ENCODE measurements at places on chromosomes 4 and X.

- no peak for DNase-seq
Observed at GRCh38 chr4:25533256-25533655, 122.4 kb upstream of the SLC34A2 start.

DNA sequence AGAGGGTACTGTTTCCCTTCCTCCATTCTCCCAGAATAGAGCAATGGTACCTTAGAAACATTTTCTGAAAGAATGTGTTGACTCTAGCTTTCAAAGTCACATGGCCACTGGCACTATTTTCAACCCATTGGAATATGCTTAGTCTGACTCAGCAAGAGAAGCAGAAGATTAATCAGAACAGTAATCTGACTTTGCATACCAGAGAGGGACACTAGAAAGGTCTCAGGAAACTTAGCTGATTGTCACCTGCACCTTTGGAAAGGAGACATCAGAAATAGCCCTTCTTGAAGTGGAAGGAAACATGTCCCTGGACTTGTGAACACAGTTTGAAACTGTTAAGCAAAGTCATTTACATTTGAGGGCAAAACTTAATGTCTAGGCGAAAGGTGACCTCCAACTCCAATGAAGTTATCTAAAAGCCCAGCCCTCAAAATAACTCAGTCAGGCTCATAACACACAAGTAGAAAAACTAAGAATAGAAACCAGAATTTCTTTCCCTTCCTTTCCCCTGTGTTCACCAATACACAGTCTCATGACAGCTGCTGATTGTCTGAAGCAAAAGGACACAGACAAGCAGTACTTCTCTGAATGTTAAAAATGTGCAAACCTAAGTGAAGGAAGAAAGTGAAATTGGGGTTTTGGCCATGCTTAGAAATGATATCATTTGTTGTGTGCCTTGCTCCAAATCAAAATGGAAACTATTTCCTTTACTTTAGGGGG is 270.8 kb downstream of the GRIA3 start:
- no peak for DNase-seq

GRCh38 chr4:73431813-73432168 is 4.2 kb upstream of the AFP start:
- no peak for DNase-seq

DNA sequence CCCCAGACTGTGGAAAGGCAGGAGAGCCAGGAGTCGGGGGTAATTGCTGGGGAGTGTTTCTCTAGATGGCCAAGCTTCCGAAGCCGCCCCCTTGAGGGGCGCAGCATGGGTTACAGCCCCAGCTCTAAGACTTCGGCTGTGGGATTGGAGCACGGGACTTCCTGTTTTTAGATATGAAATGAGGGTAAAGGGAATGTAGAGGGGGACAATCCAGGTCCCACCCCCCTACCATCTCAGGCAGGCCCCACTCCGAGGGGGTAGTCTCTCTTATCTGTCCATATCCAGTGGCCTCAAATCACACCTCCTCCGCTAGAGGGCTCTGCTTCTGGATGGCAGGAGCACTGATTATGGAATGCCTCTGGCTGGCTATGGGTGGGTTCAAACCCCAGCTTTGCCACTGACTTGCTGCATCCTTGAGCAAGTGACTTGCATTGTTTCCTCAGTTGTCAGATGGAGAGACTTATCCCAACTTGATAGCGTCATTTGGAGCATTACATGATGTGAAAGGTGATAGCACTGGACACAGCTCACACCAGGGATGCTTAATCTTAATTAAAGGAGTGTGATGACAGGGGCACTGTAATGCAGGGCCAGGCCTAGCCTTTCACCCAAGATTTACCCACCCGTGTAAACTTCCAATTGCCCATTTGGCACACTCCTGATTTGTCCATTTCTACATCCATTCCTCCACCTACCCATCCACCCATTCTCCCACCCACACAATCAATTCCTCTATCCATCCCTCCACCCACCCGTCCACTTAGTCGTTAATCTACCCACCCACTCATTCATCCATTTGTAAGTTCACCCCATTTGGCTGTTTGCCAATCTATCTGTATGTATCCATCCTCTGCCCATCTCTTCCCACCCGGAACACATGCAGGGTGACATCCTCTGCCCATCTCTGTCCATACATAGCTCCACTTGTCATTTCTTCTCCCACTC is 848 bp upstream of the KCND1 start:
- no peak for DNase-seq

DNA sequence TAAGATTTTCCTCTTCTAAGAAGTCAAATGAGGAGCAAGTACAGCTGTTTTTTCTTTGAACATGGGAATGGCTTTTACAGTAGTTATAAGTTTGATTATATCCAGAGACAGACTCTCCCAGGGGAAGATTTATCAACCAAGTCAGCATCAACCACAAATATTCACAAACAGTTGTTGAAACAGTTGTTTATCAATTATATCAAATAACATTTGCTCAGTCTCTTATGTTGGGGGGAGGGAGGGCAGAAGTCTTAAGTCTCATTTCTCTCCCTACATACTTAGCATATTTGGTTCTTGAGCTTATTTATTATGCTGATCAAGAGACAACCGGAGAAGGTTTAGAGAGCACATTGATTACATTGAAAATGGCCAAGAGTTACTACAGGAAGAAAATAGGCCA is 110.1 kb downstream of the FBXO8 start:
- no peak for DNase-seq

GRCh38 chrX:118116713-118117550 is at the start of gene KLHL13:
KLHL13 (minus strand) TSS chrX:118116810; CDS start chrX:118028473, 88,337 bp downstream.
- DNase-seq: no peak

- DNase-seq: no peak
Observed at GRCh38 chrX:108417257-108417656, 21.0 kb downstream of the COL4A6 start.

GRCh38 chrX:46575586-46575985 is 2.0 kb downstream of the CHST7 start:
- DNase-seq: no peak

DNA sequence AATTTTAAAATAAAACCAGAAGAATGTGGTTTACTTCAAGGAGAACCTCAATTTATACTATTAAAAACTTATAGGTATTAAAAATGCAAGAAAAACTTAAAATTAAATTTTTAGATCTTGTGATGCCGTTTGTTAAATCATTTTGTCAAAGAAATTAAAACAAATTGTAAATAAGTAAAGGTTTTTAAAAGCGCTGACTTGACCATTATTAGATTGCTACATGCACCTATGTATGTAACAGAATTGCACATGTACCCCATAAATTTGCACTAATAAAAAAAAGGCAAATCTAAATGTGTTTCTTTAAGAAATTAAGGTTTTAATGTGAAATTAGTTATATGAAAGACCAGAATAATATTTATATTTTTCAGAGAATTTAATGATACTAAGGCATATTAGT is 156.1 kb downstream of the LARP7 start:
- DNase-seq: no peak

- DNase-seq: no peak
Observed at GRCh38 chr4:184906480-184907097, 80.8 kb upstream of the ACSL1 start.

DNA sequence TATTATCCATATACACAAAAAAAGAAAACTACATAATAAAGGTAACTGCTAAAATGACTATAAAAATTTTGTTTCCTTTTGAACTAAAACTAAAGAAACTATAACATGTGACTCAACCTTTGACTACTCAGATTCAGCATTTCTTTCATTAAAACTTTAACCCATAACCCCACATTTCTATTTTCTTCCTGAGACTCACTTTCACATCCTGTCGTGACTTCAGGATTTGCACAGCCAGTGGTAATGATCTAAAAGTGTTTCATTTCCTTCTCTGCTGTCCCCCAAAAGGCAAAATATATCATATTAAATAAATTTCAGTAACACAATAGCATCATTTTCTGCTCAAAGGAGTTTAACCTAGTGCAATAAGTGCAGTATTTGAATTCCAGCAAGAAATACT is 1022.4 kb upstream of the DIAPH2 start:
- DNase-seq: no peak

GRCh38 chr4:78569306-78569821 is 17.8 kb downstream of the ANXA3 start:
- DNase-seq: no peak

- DNase-seq: no peak
Observed at GRCh38 chr4:112910109-112910736, 139.2 kb upstream of the ANK2 start.

DNA sequence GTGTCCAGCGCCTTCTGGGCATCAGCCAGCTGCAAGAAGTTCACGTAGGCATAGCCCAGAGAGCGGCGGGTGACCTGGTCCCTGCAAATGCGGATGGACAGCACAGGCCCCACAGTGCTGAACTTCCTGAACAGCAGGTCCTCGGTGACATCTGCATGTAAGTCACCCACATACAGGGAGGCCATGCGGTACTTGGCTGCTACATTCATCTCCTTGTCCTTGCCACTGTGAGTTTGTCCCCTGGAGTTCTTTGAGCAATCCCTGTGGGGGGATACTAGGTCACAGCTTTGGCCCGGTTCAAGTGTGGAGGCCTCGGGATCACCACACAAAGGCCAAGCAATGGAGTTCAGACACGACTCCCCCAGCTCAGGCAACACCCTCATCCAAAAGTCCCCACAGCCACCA is 776 bp downstream of the PABPC4L start:
- no peak for DNase-seq

- DNase-seq: no peak
Observed at GRCh38 chrX:136933611-136934145, 53.2 kb upstream of the RBMX start.
